Fibroblast of lung (primary cell): ENCODE measurements at places on chromosomes 11 and 22. TPM values are rescaled to one million over a fixed set of nuclear protein-coding genes. Genes with fewer than 3 reads are reported as not detected.

DNA sequence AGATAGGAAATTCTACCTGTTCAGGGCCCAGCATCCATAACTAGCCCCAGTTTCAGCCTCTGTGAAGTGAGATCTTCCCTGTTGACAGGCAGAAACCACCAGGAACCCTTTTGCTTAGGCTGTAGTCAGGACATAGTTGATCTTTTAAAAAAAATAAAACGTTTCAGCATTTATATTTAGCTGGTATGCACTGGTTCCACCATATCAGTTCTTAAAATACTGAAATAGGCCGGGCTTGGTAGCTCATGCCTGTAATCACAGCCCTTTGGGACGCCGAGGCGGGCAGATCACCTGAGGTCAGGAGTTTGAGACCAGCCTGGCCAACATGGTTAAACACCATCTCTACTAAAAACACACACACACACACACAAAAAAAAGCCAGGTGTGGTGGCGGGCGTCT, 35.3 kb downstream of the GALNT18 start:
- H3K27me3 ChIP-seq = no peaks in the 10 kb centered on the region
- H3K4me3 ChIP-seq = no peak overlapping the region
- no peak for DNase-seq
- H3K27ac ChIP-seq = no peak overlapping the region
- H3K4me1 ChIP-seq = no peaks in the 10 kb centered on the region

CHRM1 gene
- not detected in 2 replicates for total RNA-seq

MS4A8 gene
- not detected in 2 replicates for total RNA-seq

DNAL4 gene
- total RNA-seq = 23.4 and 25.1 TPM in 2 replicates

TREH gene
- not detected in 2 replicates for total RNA-seq
